Suppressor macrophage treated with lipopolysaccharide for 4 hours (primary cell): ENCODE measurements at places on chromosomes 2 and 18.
A peak's percentile ranks its signal among the peaks of the same experiment; 100 is the strongest.

DNA sequence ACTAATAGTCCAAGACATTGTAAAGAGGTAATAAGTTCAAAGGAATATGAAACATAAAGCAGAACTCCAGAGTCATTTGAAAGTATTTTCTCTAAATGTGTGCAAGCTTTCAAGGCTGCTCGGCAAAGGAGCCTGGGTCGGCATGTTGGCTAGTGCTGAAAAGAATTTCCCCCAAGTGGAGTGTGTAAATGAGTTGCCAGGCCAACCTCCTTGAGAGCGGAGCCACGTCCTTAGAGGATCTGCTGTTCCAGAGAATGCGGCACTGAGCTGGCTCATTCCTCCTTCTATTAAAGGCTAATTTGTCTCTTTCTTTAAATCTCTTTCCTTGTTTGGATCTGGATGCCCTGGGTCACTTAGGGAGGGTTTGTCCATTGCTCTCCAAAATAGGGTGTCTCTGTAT is 127.5 kb downstream of the RDH14 start:
- DNase-seq: no peak

- no peak for DNase-seq
These were observed 101.3 kb downstream of the FOXI3 start for GRCh38 chr2:88351249-88351601.

- DNase-seq: peak; percentile 14
These were observed 127.5 kb upstream of the MMADHC start for GRCh38 chr2:149715005-149715592.

- DNase-seq: no peak
These were observed 71.3 kb downstream of the FAM228A start for GRCh38 chr2:24245986-24246776.

DNA sequence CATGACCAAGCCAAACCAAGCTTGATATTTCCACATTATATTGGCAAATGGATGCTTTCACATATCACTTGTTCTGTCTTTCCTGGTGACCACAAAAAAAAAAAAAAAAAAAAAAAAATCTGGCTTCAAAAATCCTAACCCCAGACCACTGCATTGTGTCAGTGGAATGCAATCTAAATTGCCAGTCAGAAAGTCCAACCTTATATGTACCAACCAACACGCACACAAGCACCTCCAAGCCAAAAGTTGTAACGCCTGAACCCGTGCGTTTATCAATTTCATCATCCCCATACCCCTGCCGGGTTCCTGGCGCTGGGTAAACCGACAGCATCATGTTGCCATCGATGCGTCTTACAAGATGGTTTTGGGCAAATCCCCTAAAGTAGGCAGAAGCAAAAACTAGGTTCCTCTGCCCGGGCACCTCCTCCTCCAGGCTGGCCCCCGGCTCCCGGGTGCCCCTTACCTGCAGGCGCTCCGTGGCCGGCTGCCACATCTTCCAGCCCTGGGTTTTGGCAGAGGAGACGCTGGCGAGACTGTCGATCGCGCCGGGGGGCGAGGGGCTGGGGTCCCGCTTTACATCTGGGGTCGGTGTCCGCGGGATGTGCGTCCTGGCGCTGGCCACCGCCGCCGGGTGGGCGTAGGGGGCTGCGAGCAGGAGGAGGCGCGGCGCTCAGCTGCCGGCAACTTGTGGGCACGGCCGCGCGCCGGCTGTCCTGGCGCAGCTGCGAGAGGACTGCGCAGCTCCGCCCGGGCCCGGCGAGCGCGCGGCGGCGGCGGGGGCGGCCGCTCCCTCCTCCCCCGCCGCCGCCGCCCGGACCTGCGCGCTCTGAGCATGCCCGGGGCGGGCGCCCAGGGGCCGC is at the start of gene PID1:
TSS of gene PID1 (minus strand) at position 737 of the 860 bp plus-strand sequence. CDS start at position 493, 244 bp downstream.
- peak; percentile 59 for DNase-seq

GRCh38 chr2:144137705-144138428 is 382.1 kb downstream of the ZEB2 start:
- DNase-seq: peak; percentile 71

DNA sequence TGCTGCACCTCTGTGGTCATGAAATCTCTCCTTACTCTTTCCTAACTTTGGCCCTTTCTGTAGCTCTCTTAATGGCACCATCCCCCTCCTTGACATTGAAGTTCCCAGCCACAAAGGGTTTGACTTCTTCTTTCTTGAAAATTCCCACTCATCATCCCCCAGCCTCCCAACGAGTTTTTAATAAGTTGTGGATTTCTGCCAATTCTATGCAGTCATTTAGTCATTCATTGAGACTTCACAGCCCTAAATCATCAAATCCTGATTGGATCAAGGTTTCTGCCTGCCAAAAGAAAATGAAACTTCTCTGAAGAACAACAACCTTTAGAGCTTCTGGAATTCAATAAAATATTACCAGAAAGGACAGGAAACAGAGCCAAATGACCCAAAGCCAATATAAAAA is 354.3 kb downstream of the CLIP4 start:
- no peak for DNase-seq

DNA sequence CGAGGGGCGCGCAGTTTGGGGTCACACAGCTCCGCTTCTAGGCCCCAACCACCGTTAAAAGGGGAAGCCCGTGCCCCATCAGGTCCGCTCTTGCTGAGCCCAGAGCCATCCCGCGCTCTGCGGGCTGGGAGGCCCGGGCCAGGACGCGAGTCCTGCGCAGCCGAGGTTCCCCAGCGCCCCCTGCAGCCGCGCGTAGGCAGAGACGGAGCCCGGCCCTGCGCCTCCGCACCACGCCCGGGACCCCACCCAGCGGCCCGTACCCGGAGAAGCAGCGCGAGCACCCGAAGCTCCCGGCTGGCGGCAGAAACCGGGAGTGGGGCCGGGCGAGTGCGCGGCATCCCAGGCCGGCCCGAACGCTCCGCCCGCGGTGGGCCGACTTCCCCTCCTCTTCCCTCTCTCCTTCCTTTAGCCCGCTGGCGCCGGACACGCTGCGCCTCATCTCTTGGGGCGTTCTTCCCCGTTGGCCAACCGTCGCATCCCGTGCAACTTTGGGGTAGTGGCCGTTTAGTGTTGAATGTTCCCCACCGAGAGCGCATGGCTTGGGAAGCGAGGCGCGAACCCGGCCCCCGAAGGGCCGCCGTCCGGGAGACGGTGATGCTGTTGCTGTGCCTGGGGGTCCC is at the start of gene ITGA4:
TSS of gene ITGA4 (plus strand) at position 266 of the 620 bp plus-strand sequence. CDS start at position 535, 269 bp downstream.
- DNase-seq: peak; percentile 85
